ENCODE measurements at places on chromosomes 1 and 21. TPM values are rescaled to one million over a fixed set of nuclear protein-coding genes. Genes with fewer than 3 reads are reported as not detected.

NFASC gene
- total RNA-seq = 55.4 TPM

CSF3R gene
- total RNA-seq = not detected

RPTN gene
- total RNA-seq = not detected

KIAA1614 gene
- total RNA-seq = 8.6 TPM

TNFSF4 gene
- total RNA-seq = 6.2 TPM

B3GALT2 gene
- 4.7 TPM for total RNA-seq

PLA2G2C gene
- total RNA-seq = not detected

DCST1 gene
- not detected for total RNA-seq

ALX3 gene
- total RNA-seq = not detected

ALPL gene
- total RNA-seq = not detected

LRRC7 gene
- total RNA-seq = not detected

C4BPA gene
- total RNA-seq = not detected

HNRNPCL4 gene
- total RNA-seq = not detected

OR2W3 gene
- total RNA-seq = not detected

VANGL2 gene
- not detected for total RNA-seq

CELA2A gene
- not detected for total RNA-seq

ERI3 gene
- 51.2 TPM for total RNA-seq

MAP1LC3C gene
- total RNA-seq = not detected

CFHR4 gene
- total RNA-seq = not detected

MYOG gene
- not detected for total RNA-seq
